ENCODE measurements at places on chromosomes 5 and 9.

DNA sequence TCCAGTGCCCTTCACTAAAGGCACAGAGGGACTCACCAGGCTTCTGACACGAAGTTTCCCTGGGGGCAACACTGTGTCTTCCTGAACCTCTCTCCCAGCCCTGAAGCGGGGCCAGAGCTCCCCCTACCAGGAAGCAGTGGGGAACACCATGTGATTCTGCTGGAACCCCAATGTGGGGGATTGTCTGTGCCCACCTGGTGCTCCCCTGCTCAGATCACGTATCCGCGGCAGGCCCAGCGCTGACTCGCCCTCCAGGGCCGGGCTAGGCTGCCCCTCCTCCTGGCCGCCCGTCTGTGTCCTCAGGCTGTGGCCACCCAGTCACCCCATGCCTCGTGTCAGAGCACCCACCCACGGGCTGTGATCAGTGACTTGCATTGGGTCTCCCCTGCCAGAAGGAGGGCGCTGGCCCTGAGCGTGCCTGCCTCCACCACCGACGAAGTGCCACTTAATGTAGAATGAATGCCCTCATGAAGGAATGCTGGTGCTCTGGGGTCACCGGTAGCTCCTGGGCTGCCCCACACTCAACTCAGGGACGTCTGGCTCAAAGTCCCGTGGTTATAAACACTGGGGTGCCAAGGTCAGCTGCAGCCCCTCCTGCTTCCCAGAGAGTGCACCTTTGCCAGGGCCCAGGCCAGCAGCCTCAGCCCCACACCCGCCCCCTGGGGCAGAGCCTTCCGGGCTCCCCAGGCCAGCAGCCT is 22.1 kb downstream of the SARDH start:
- DNase-seq: no peak

- no peak for DNase-seq
These were observed 72.2 kb upstream of the FAM169A start for GRCh38 chr5:74938250-74938933.

- no peak for DNase-seq
These were observed 77.4 kb upstream of the ADAMTS16 start for GRCh38 chr5:5062525-5063302.

- DNase-seq: no peak
These were observed 76.8 kb downstream of the FCHO2 start for GRCh38 chr5:73032635-73033034.

DNA sequence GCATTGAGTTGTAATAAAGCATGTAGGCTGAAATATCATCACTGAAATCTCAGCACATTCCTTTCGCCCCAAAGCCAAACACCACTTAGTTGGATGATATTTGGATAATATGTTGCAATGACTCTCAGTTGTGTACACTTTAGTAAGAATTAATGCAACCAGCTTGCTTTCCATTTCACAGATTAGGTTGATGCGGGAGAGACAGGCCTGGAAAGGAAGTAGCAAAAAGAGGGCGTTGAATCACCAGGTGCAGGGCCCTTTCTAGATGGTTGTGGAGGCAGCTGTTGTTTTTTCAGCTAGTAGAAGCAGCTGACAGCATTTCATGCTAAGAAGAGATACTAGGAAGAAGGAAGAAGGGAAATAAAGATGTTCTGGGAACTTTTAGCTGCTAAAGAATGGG is 30.9 kb downstream of the DMRT3 start:
- no peak for DNase-seq

DNA sequence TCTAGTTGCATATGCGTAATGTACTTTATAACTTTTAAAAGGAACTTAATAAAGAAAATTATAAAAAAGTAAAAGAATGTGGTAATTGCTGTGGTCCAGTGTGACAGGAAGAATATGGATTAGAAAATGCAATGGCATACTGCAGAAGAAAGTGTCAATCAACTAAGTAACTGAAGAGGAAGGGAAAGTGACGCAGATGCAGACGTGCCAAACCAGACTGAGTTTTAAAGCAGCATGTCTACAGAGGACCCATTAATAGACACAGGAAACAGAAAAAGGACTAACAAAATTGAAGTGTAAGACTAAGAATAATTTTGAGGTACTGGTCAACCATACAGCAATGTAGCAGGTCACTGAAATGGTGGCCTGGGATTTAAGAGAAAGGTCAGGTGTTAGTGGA is 73.3 kb downstream of the DPYSL3 start:
- no peak for DNase-seq

- peak; percentile 87 for DNase-seq
These were observed 60.5 kb downstream of the CDC42SE2 start for GRCh38 chr5:131324303-131324702.

- DNase-seq: no peak
These were observed 9.6 kb upstream of the IFNE start for GRCh38 chr9:21491756-21492155.

GRCh38 chr5:149671544-149671943 is 58.6 kb upstream of the PPARGC1B start:
- no peak for DNase-seq

DNA sequence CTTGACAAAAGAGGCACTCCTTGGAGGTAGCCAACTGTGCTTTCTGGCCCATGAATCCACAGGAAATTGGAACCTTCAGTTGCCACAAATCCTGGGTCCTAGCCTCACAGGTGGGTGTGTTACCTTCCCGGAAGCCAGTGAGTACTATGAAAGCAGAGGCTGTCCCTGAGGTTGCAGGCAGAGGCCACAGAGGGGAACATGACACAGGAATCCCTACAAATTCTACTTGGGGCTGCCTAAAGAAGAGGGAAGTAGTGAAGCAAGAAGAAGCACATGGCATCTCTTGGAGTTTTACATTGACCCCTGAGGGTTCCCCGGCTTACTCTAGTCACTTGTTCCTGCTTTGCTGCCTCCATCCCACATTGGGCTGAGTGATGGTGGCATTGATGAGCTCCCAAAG is 2.6 kb downstream of the SLC22A5 start:
- no peak for DNase-seq

GRCh38 chr5:150616024-150616470 is 24.4 kb upstream of the SYNPO start:
- no peak for DNase-seq

- DNase-seq: no peak
These were observed 18.3 kb upstream of the IL13 start for GRCh38 chr5:132639706-132640130.

- no peak for DNase-seq
These were observed 55.0 kb downstream of the CD180 start for GRCh38 chr5:67141644-67142043.

GRCh38 chr5:152811988-152812387 is 406.9 kb upstream of the NMUR2 start:
- DNase-seq: no peak

GRCh38 chr9:107142430-107142829 is 140.6 kb upstream of the RAD23B start:
- no peak for DNase-seq

DNA sequence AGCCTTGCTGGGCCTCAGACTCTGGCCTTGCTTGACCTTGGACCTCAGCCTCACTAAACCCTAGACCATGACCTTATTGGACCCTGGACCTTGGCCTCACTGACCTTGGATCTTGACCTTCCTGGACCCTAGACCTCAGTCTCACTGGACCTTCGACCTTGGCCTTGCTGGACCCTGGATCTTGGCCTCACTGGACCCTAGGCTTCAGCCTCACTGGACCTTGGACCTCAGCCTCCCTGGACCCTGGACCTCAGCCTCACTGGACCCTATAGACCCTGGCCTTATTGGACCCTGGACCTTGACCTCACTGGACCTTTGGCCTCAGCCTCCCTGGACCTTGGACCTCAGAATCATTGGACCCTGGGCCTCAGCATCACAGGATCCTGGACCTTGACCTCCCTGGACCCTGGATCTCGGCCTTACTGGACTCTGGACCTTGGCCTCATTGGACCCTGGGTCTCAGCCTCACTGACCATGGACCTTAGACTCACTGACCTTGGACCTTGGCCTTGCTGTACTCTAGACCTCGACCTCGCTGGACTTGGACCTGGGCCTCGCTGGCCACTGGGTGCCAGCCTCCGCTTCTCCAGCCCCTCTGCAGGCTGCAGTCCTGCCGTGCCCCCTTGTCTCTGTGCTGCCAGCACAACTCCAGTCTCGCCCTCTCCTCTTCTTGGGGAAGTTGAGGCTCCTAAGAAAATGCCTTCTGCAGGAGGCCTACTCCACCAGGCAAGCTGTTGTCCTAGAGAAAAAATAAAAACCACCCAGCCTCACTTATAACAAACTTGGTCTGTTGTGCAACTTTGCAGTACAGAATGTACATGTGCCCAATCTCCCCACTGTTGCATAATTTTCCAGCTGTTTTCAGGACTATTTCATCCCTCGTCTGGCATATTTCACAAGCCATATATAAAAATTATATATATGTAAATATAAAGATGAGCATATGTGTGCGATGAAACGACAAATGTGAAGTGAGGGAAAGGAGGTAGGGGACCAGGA is 11.0 kb upstream of the ADAMTS2 start:
- no peak for DNase-seq

DNA sequence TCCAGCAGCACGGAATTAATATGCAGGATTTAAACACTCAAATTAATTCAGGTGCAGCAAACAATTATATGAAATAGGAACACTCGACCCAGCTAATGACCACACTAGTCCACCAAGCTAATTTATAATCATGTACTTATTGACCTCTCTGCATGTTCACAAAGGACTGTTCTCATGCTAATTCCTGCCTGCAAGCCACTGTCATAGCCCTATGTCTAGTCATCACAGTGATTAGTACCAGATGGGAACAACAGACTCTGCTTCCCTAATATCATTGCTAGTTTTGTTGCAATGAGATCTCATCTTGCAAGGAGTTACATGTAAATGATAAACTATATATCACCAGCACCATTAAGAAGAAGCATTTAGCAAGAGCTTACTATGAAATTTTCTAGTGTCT is 553.0 kb upstream of the GRAMD2B start:
- no peak for DNase-seq

- no peak for DNase-seq
These were observed 114.5 kb downstream of the LRRC70 start for GRCh38 chr5:62692946-62693713.

- DNase-seq: no peak
These were observed 25.6 kb downstream of the STC2 start for GRCh38 chr5:173302546-173303155.

GRCh38 chr9:106682420-106682819 is 180.5 kb upstream of the ZNF462 start:
- DNase-seq: no peak

- no peak for DNase-seq
These were observed at the start of gene OR1J4 for GRCh38 chr9:122518841-122519240. Gene OR1J4 (plus strand): TSS chr9:122519141. CDS start chr9:122519141, 0 bp downstream.

DNA sequence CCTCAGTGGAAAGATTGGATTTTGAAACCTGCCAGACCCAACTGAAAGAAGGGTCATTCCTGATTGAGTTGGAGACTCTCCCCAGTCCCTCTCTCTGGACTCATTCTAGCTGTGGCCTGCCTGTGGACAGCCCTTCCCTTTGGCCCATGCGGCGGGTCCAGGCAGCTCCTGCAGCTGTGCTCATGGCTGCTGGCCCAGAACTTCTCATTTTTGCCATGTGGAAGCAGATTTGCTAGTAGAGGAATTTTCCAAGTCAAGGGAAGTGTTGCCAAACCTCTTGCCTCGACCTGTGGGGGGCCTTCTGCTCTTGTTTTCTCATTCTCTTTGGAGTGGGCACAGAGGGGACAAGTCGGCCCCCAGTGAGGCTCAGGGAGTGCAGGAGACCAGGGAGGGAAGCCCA is 89.2 kb downstream of the ANKRD33B start:
- no peak for DNase-seq

- peak; percentile 37 for DNase-seq
These were observed 252.8 kb downstream of the FBXL7 start for GRCh38 chr5:15752663-15753285.

DNA sequence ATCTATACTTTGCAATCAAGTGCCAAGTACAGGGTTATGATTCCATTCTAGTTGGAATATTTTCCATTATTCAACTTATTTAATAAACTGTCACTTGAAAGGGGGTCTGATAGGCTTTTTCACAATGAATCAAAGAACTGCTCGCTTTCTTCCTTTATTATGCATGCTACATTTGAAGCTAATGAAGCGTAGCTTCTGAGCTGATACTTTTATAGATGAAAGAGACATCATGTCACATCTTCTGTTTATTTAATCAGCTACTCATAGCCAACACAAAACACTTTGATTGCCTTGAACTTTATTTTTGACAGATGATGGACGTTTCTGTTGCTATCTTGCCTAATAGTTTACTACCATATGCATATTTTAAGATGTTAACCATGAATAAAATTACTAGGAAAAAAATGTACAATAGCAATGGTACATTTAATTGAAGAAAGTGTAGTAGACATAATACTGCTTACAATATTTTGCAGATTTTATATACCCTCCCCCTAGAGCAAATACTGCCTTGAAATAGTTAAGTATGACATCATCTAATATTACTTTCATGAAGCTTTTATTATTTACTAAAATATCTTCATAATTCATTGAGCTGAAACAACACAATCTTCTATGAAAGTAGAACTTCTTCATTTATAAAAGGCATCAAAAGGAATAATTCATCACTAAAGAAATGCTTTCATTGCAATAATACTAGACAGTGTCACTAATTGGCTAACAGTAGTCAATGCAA is 529.3 kb upstream of the TYRP1 start:
- DNase-seq: no peak

DNA sequence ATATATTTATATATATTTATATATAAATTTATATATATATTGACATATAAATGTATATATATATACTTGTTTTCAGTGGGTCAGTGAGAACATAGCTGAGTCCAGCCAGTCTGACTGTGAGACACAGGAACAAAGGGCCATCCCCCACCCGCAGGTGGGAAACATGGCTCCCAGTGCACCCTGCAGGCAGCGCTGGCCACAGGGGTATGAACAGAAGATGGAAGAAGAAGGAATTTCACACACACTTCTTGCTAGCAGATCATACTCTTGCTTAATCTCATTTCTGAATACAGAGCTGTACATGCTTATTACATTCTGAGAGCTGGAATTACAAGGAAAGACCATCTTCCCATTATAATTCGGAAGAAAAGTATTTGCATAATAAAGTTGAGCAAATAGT is 595.4 kb downstream of the IRX1 start:
- DNase-seq: no peak

GRCh38 chr5:55411876-55412275 is 104.1 kb downstream of the MTREX start:
- DNase-seq: no peak

DNA sequence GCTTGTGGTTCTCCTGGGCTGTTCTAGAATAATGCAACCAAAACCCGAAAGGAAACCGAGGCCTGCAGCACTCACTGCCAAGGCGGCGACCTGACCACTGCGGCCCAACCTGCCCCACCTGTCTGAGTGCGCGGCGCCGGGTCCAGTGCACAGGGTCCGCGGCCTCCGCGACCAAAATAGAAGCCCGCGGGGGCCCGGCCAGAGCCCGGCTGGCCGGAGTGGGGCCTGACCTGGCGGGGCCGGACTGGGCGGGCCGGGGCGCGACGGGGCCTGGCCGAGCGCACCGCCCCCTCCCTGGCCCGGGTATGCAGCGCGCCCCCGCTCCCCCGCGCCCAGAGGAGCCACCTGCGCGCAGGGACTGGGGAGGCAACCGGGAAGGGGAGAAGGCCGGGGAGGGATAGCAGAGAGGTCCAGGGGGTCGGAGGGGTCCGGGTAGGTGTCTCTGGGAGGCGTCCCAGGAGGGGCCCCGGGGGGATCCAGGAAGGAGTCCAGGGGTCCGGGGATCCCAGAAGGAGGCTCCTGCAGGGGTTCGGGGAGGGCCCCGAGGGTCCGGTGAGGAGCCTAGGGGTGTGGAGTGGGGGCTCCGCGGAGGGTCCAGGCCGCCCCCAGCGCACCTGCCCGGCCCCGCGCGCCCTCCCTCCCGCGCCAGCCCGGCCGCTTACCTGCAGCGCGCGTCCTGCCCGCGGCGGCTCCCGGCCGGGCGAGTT is 503 bp downstream of the SEMA4D start:
- no peak for DNase-seq

All from globus pallidus (tissue), 1 donor.